M059J (cell line): ENCODE measurements at places on chromosomes 3 and 15. TPM values are rescaled to one million over a fixed set of nuclear protein-coding genes. Genes with fewer than 3 reads are reported as not detected.

Gene FYTTD1
- 51.2 and 62.4 TPM in 2 replicates for total RNA-seq

Gene IL17RE
- total RNA-seq = 0.05 and 0.15 TPM in 2 replicates

Gene ACP3
- total RNA-seq = 0.52 and 1.9 TPM in 2 replicates

Gene TRIM42
- not detected in 2 replicates for total RNA-seq

Gene CAV3
- not detected in 2 replicates for total RNA-seq

Gene CPNE9
- total RNA-seq = not detected in 2 replicates

Gene CMTM6
- 115 and 144 TPM in 2 replicates for total RNA-seq

Gene FAM107A
- 0.12 and 0.42 TPM in 2 replicates for total RNA-seq

Gene CMTM8
- total RNA-seq = 3.7 and 4.6 TPM in 2 replicates

Gene SAMD7
- total RNA-seq = not detected in 2 replicates

DNA sequence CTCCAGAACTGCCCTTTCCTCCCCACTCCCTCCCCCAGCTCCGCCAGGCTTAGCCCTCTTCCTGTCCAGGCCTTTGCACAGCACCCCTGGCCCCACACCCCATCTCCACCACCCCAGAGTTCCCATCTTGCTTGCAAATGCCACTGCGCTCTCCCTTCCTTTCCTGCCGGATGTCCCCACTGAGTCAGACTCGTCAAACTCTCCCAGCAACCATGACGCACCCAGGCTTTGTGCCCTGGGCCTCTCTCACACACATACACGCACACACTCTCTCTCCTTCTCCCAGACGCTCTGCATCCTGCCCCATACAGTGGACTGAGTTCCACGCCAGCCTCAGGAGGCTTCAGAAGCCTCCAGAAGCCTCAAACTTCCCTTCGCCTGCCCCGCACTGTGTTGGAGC, 2.8 kb upstream of the CCDC9B start:
- peak; percentile 98 for DNase-seq

DNA sequence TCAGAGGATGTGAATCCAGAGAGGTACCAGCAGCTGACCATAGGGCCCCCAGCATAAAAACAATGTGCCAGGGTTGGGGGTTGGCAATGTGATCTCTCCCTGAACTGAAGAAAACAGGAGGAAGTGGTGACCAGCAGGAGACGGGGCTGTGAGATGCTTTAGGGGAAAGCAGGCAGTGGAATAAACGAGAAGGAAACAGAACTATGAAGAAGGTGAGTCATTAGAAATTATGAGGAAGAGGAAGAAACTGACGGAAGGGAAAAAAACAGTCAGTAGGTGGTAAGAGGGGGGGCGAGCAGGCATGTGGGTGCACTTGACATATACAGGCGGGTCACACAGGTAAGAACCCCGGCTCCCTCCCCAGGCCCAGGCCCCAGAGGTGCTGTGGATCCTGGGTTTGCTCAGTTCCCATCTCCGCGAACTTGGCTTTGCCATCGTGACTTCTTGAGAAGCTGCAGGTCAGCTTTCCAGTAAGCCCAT, 42.2 kb upstream of the B3GNT5 start:
- DNase-seq = no peak

DNA sequence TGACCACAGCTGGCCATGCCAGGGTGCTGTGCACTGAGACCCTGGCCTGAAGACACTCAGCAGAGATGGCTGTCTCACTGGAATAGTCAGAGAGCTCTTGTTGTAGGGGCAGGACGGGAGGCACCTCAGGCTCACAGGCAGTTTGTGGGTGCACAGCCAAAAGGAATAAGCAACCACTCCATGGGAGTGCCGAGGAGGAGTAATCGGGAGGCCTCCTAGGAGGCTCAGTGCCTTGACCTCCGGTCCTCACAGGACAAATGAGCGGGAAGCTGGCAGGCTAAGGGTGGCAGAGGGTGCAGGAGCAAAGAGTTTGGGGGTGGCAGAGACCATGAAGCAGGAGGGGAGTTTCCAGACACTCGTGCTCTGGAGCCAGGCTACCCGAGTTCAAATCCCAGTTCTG, 81.7 kb downstream of the SMAD6 start:
- no peak for DNase-seq

- DNase-seq = peak; percentile 46
Observed at GRCh38 chr15:59138243-59138642, 33.3 kb downstream of the CCNB2 start.

DNA sequence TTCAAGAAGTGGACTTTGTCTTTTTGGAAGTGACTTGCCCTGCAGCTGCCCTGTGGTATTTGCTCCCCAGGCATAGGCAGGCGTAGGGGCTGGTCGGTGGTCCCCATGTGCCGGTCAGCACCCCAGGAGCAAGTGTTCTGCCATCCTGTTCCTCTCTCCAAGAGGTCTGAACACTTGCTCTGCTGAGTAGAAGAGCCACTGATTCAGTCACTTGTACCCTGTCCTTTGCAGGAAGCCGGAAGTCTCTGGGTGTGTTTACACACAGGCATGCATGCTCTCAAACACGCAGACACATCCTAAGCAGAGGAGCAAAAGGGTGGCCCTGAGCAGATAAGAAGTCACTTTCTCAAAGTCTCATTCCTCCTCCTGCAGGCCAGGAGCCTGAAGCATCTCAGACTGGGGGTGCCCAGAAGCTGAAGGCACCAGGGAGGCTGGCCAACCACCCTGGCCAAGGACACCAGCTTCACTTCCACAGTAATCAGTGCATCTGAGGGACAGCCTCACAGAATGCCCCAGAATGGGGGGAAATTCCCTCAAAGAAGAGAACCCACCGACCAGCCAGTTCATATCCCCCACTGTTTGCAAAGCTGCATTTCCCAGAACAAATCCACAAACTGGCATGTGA, 88.7 kb upstream of the POMGNT2 start:
- no peak for DNase-seq

- peak; percentile 63 for DNase-seq
Observed at GRCh38 chr15:84725001-84725491, 9.1 kb upstream of the SEC11A start.

GRCh38 chr3:4418156-4418555, 48.9 kb downstream of the SUMF1 start:
- no peak for DNase-seq

- DNase-seq = no peak
Observed at GRCh38 chr15:79089331-79089889, 1.2 kb downstream of the RASGRF1 start.

DNA sequence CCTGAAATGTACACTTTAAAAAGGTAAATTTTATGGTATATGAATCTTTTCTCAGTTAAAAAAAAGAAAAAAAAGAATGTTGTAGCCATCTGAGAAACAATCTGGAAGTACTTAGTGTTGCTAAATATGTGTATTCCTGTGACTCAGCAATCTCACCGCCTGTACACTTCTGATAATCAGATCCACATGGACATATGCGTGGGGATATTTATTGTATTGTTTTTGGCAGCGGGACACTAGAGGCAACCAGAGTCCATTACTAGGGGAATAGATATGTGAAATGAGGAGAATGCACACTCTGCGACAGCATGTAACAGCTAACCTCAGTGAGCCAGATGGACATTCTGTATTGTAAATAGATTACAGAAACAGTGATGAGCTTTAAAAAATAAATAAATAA, 65.4 kb downstream of the AQP9 start:
- DNase-seq = peak; percentile 26

DNA sequence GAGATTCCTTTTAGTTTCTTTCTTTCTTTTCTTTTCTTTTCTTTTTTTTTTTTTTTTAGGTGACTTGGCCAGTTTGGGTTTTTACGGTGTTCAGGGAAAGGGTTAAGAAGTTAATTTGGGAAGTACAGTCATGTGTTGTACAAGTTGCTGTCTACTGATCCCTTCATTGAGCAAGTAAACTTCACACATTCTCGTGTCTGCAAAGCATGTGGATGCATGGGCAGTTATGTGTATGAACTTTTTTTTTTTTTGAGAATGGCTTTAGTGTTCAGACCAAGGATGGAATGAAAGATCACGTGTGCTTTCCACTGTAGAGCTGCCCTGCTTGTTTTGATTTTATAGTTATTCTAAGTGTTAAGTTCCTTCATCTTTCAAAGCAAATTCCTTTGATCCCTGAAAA, 132.3 kb downstream of the PGPEP1L start:
- no peak for DNase-seq

- no peak for DNase-seq
Observed at GRCh38 chr3:129908417-129908816, 14.9 kb upstream of the TMCC1 start.

DNA sequence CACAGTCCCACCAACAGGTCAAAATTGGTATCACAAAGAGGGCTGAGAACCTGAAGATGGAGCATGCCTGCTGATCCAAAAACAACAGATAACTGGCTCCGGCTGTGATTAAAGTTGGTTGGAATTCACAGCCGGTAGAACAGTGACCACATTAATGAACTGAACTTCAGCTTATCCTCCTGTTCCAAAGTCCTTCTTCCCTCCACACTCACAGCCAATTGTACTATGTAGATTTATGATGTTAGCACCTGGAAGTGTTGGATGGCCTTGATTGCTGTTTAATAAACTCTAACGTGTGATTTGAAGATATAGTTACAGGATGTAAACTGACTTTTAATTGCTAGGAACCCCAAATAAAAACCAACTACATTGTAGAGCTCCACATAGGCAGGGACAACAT, 367.3 kb upstream of the FRG2C start:
- no peak for DNase-seq

DNA sequence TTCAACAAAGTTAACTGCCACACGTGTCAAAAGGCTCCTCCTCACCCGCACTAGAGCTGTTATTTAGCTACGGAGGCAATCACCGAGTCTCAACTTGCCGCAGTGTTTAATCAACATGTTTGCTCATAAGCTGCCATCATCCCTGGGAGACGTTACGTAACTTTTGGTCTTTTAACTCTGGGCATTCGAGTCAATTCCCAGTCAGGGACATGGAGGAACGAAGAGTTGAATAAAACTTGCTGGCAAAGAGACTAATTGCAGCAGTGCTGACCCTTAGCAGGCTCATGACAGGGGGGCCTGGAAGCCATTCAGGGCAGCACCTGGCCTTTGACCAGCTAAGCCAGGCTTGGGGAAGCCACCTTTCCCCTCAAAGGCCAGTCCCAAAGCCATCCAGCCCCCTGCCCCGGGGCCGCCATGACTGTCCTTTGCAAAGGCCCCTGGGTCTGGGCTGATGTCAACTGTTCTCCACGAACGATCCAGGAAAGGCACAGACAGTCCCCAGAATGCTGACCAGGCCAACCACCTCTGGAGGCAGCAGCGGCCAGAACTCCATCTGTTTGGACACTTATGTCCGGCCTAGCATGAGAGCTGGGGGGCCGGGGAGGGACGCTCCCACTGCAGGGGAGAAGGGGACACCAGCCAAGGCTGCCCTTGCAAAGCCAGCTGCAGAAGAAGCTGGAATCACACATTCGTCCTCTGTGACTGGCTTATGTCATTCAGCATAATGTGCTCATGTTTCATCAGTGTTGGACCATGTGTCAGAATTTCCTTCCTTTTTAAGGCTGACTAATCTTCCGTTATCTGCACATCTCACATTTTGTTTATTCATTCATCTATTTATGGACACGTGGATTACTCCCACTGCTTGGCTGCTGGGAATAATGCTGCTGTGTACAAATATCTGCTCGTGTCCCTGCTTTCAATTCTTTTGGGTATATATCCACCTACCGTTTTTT, 43.7 kb downstream of the PCSK6 start:
- DNase-seq = peak; percentile 84

DNA sequence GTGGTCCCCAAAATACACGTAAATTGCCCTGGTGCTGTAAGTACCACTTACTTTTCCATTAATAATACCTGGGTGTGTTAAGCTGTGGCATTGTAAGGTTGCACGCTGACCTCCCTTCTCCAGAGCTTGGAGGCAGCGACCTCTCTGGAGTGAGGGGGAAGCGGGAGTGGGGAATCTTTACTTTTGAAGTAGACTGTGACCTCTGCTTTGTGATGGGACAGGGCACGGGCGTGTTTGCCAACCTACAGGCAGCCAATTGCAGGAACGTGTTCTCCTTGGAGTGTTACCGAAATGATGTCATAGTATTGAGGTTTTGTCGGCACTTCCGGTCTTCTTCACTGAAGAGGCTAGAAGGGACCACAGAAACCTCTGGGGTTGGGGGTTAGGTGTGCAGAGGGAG, 227.3 kb upstream of the C2CD4B start:
- peak; percentile 64 for DNase-seq

DNA sequence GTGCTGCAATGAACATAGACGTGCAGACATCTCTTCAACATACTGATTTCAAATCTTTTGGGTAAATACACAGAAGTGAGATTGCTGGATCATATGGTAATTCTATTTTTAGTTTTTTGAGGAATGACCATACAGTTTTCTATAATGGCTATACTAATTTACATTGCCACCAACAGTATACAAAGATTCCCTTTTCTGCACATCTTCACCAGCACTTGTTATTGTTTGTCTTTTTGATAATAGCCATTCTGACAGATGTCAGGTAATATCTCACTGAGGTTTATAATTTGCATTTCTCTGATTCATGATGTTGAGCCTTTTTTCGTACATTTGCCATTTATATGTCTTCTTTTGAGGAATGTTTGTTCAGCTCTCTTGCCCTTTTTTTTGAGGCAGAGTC, 30.5 kb downstream of the TOPAZ1 start:
- DNase-seq = no peak

DNA sequence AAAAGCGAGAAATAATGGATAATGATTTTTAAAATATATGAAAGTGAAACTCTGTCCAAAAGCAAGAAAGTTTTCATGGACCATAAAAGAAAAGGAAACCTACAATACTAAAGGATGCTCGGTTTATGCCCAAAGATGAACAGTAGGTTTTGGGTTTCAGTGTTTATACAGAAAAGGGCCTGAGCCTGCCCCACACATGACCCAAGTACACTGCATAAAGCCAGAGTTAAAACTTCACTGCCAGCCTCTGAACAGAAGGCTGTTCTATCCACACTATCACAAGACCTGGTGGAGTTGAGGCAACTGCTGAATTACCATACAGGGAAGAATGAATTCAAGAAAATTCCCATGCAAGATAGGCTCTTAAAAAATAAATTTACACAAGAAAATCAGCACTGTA, 165.2 kb downstream of the MECOM start:
- DNase-seq = no peak

GRCh38 chr15:68730471-68730919, 90.2 kb downstream of the ANP32A start:
- DNase-seq = peak; percentile 35

GRCh38 chr15:45919806-45920205, 285.0 kb downstream of the SQOR start:
- DNase-seq = peak; percentile 95

DNA sequence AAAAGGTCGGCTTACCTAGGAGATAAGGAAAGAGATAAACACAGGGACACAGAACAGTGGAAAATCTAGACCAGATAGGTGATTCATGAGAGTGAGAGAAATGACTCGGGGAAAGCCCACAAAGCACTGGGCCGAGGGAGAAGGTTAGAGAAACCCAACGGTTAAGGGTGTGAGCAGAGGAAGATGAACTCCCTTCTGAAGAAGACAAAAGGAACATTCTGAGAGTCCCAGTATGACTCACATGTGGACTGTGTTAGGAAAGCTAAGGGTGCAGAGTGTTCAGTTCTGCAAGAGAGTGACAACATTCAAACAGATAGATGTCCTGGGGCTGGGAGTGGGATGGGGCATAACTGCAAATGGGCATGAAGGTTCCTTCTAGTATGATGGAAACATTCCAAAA, 83.0 kb downstream of the CNTN3 start:
- no peak for DNase-seq

DNA sequence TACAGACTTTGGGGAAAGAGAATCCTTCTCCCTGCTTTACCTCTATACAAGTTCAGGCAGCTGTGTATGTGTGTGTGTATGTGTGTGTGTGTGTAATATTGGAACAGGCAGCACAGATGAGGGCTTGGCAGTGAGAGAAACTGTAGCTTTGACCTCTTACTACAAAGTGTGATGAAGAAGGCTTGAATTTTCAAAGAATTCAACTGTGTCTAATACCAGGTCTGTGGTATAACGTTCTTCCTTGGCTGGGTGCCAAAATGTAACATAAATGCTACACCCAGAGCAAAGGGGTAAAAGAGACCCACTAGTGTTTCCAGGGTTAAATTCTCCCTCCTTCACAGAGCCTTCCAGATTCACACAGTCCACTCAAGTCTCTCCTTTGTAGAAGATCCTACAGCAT, 51.1 kb downstream of the CHST2 start:
- peak; percentile 30 for DNase-seq
